Body of pancreas (tissue), 4 donors: ENCODE measurements at places on chromosomes 7 and 10. TPM values are rescaled to one million over a fixed set of nuclear protein-coding genes. Genes with fewer than 3 reads are reported as not detected.

DNA sequence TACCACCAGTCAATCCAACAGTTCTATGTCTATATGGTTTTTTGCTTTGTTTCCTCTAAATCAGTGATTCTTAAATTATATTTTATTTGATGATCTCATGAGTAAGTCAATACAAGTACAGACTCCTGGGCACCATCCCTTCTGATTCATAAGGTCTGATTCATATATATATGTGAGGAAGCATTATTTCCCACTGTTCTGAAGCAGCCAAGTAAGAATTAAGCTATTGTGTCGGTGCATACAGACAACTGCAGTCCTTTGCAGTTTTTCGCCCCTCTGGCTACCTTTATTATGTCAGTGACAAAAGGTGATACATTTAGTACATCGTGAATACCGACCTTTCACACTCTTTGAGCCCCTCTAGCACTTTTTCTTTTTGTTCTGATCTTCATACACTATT lies 1079.6 kb upstream of the C7orf33 start:
- no peaks in the 10 kb centered on the region for H3K4me1 ChIP-seq
- no peak for DNase-seq
- no peaks in the 10 kb centered on the region for H3K27me3 ChIP-seq
- no peak overlapping the region for H3K4me3 ChIP-seq
- no peaks in the 10 kb centered on the region for H3K36me3 ChIP-seq

HGF gene
- total RNA-seq = 2.9 TPM

DNA sequence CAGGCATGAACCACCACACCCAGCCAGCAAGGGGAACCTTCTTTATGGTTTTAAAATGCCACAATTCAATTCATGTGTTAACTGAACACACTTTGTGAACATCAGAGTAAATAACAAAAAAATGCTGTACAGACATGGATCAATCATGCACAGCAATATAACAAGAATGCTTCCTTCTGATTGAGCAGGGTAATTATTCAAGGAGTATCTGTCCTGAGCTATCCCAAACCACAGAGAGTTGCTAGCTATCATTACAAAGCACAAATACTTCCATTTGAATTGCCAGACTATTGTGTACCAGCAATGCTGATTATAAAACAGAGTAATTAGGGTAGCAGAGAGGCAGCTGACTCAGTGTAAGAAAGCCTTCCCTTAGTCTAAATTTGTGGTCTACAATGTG lies 11.3 kb upstream of the RHOBTB1 start:
- H3K4me3 ChIP-seq = no peak overlapping the region
- H3K4me1 ChIP-seq = peaks cover 19% of the 10 kb centered on the region
- no peak for DNase-seq
- H3K27ac ChIP-seq = no peak overlapping the region
- H3K36me3 ChIP-seq = no peaks in the 10 kb centered on the region
- no peaks in the 10 kb centered on the region for H3K27me3 ChIP-seq

GRCh38 chr10:70880077-70880534 lies 8.3 kb downstream of the PCBD1 start:
- H3K27me3 ChIP-seq = no peaks in the 10 kb centered on the region
- H3K36me3 ChIP-seq = no peaks in the 10 kb centered on the region
- H3K4me1 ChIP-seq = peaks cover under 1% of the 10 kb centered on the region
- H3K27ac ChIP-seq = no peak overlapping the region

DNA sequence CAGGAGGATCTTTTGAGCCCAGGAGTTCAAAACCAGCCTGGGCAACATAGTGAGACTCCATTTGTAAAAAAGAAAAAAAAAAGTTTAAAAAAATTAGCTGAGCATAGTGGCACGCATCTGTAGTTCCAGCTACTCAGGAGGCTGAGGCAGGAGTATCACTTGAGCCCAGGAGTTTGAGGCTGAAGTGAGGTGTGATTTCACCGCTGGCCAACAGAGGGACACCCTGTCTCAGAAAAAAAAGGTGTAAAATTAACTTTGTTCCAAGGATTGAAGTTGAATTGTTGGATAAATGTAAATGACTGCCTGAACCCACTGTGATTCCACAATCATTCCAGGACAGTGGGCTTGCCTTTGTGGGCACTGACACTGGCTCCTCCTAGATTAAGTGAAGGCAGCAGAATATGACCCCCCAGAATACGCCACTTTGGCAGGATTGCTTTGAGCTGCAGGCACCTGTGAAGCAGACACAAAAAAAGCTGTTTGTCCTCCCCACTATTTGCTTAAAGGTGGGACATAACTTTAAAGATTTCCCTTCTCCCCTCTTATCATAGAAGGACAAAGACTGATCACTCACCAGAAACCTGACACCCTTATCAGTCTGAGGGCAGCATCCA lies 57.2 kb upstream of the FOXI2 start:
- H3K27ac ChIP-seq = no peak overlapping the region
- no peaks in the 10 kb centered on the region for H3K36me3 ChIP-seq
- H3K4me3 ChIP-seq = no peak overlapping the region
- no peak for DNase-seq
- H3K27me3 ChIP-seq = no peaks in the 10 kb centered on the region
- H3K4me1 ChIP-seq = no peaks in the 10 kb centered on the region

GRCh38 chr7:91912494-91912893 lies 28.2 kb upstream of the AKAP9 start:
- no peak for DNase-seq
- H3K27me3 ChIP-seq = no peaks in the 10 kb centered on the region
- no peak overlapping the region for H3K4me3 ChIP-seq
- no peaks in the 10 kb centered on the region for H3K36me3 ChIP-seq
